ENCODE measurements at places on chromosomes 1 and 21. TPM values are rescaled to one million over a fixed set of nuclear protein-coding genes. Genes with fewer than 3 reads are reported as not detected.
A peak's percentile ranks its signal among the peaks of the same experiment; 100 is the strongest.

The ZNF683 gene
- total RNA-seq: not detected

The PTGFR gene
- total RNA-seq: 1.8 TPM

The DOCK7 gene
- total RNA-seq: 51.0 TPM

The RGS8 gene
- not detected for total RNA-seq

DNA sequence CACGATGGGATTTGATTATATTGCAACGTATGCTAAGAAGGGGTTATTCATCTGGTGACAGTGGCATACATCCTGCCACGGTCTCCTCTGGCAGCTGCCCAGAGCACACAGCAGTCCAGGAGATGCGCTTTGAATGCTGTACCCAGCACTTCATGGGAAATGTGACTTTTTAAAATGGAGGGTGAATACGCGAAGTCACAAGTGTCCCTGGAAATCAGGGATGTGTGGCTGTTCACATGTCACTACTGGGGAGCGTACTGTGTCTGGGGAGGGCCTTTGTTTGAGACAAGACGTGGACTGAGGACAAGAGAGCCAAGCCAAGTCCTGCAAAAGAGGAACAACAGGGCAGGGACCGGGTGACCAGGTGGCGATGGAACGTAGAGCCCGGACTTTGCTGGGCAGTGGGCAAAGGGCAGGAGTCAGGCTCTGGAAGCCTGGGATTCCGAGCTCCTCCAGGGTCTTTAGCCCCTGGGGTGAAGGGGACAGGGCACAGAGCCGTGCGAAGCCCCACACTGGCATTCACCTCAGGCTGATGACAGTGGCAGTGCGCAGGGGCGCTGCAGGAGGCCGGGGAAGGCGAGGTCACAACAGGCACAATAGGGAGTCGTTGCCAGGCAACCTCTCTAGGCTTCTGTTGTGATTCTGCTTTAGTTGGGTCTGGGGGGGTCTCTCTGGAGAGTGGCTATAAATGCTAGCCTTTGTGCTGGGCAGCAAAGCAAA lies 11.4 kb upstream of the ZBTB21 start:
- DNase-seq: no peak

DNA sequence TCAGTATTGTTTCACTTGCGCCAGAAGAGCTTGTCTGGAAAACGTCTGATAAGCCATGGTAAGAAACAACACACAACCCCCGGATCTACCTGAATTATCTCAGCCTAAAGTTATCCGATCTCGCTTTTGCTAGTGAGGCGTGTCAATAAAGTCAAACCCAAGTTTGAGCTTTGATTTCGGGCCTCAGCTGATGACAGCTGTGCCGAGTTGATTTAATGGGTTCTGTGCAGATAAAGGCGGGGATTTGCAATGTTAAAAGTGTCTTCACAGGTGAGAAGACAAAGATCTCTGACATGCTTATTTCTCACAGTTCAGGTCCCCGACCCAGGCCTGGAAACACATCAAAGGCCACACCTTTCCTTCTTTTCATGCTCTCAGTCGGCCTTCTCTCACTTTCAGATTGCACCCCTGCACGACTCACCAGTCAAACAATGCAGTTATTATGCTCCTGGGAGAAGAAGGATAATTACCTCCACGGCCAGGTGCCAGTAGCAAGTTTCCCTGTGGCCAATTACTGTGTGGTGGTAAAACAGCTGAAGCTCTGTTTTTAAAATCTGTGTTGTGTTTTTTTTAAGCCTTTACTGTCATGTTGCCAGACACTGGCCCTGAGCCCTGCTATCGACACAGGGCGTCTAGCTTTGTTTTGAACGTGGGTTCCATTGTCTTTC lies 245.3 kb upstream of the RUNX1 start:
- DNase-seq: peak; percentile 33

DNA sequence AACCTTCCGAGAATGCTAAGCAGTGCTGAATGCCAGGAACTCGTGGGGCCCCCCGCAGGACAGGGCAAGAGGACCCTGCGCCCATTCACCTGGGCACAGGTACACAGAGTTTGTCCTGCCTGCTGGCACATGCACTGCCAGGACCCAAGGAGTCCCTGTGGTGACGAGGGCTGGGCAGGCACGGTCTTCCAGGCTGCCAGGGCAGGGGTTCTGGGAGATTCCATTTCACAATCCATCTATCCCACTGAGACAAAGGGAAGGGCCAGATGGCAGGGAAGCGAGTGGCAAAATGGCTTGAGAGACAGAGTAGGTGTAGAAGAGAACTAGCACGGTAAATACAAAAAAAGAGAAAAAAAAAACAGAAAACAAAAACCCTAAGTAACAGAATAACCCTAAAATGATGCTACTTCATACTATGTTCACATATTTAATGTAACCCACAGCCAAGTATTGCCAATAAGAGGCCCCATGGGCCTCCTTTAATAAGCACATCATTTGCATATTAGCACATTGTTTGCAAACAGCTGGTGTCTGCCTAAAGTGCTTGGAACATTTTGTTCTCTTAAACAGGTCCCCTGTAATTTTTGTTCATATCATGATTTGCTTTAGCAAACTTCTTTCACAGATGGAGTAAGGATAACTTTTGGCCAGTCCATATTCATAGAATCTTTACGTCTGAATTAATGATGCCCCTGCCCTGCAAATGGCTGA lies 83.8 kb downstream of the STUM start:
- DNase-seq: no peak

GRCh38 chr21:36297938-36298572 lies 21.9 kb upstream of the MORC3 start:
- DNase-seq: peak; percentile 39

DNA sequence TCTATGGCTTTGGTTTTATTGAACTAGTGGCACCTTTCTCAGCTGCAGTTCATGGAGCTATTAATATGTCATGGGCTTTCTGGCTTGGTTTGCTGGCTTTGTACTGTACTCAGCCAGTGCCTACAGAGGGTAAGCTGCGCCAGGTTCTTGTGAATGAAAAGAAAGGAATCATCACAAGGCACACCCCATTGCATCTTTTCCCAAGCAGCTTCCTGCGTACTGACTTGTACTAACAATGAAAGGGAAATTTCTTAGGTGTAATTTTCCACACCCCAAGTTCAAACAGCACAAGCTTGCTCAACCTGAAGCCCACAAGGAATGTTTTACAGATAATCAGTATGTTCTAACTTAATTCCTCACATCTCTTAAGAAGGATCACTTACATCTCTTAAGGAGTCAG lies 78.0 kb upstream of the TNFSF18 start:
- no peak for DNase-seq

DNA sequence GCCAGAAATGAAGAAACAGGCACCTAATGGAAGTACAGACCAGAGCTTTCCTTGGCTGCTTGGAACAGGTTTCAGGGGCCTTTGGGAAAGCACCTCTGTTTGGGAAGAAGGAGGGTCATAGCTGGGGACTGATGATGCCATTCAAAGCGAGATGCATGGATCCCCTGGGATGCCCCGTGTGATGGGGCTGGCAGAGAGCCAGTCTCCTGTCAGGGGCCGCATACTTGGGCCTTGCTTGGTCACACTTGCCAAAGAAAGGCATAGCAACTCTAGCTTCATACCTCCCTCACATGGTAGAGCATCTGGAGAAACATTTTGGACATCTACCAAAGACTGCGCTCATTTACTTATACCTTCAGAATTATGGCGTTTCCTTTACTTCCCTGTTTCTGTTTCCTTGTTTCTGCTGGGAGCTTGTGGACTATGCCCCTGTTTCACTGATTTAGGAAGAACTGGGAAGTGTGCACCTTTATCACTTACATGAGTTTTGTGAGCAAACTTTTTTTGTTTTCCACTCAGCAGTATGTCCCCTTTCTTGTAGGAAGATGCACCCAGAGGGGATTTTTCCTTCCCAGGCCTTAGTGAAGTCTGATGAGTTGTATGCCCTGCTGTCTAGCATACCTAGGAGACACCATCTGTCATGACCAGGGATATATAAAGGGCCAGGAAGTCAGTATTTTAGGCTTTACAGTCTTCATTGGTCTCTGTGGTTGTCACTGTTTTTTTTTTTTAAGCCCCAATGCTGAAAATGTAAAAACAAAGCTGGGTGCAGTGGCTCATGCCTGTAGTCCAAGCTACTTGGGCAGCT lies 19.8 kb upstream of the ST3GAL3 start:
- no peak for DNase-seq

GRCh38 chr1:15186073-15186845 lies 32.7 kb downstream of the TMEM51 start:
- DNase-seq: no peak

All from Daoy (cell line).